ENCODE measurements at places on chromosomes 2 and 18.

DNA sequence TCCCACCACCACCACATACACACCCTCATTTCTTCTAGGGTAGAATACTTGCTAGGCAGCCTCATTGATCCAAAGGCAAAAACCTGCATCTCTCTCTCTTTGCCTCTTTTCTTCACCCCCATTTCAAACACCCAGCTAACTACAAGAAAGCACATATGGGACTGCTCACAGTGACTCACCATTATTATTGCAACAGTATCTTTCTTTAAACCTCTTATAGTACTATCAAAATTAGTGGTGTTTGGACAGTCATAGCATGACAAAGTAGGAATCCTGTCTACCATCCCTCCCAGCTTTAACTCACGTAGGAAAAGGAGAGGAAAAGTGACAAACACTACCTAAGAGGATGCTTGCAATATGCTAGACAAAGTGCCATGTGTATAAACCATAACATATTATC lies 422.5 kb upstream of the CRIM1 start:
- no peak for DNase-seq

DNA sequence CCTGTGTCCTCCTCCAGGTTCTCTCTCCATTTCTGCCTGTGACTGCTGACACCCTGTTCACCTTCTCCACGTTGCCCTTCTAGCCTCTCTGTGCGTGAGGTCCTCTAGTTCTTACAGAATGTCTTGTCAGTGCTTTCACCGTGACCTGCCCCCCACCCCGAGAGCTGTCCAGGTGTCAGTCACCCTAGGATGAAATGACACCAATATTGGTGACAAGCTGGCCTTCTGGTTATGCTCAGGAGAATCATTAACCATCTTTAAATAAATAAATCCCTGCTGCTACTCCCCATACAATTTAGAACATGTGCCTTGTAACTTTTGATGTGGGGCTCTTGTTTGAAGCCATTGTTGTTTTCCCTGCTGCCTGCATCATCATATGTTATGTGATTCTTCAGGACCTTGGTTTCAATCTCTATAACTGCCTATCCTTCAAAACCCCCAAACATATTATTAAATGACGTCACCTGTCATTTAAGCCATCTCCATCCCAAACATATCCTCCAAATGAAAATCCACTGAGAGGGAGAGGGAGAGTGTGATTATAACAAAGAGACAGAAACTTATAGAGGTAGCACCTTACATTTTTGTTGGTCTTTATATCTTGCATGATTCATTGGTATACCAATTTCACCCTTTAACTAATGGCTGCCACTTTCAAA lies 496.3 kb downstream of the PARD3B start:
- peak; percentile 77 for DNase-seq

DNA sequence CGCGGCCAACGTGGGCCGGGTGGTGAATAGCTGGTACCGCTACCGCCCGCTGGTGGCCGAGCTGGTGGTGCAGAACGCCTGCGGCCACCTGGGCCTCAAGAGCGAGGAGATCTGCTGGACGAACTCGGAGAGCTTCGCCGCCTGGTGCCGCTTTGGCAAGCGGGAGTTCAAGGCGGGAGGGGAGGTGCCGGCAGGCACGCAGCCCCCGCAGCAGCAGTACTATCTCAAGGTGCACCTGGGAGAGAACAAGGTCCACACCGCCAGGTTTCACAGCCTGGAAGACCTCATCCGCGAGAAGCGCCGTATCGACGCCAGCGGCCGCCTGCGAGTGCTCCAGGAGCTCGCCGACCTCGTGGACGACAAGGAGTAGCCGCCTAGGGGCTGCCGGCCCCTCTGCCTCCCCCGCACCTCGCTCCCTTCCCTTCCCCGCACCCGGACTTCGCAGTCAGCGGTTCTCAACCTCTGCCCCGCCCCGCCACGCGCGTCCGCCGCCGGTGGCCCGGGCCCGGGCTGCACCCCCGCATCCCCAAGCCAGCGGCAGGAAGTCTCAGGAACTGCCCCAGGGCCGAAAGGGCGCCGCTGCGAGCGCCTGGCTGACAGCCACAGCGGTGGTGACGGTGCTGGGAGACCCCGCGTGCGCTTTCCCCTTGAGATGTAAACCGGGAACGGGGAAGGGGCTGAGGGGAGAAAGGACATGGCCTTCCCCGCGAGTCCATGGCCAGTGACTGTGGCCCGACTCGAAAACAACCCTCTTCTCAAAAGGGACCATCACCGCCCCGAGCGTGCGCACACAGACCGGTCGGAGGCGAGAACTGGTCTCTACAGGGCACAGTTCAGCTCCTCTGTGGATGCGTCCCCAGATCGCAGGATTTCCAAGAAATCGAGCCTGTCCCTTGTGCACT lies 2.2 kb downstream of the LRATD1 start:
- peak; percentile 79 for DNase-seq

GRCh38 chr2:214578442-214578841 lies 167.6 kb downstream of the VWC2L start:
- no peak for DNase-seq

GRCh38 chr2:197327472-197328098 lies 17.0 kb upstream of the ANKRD44 start:
- DNase-seq: no peak

DNA sequence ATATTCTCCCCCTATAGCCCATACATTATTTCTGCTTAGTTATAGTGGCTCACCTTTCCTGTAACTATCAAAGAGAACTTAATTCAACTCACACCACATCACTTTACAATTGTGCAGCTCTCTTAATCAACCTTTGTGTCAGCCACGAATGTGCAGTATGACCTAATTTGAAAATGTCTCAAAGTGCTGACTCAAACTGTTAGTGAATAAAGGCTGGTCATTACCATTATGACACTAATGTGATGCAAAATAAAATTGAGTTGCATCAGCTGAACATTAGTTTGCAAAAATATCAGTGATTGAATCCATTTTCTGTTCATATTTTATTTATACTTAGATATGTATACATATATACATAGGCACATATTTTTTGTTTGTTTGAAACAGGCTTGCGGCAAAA lies 251.8 kb downstream of the MEIS1 start:
- no peak for DNase-seq

DNA sequence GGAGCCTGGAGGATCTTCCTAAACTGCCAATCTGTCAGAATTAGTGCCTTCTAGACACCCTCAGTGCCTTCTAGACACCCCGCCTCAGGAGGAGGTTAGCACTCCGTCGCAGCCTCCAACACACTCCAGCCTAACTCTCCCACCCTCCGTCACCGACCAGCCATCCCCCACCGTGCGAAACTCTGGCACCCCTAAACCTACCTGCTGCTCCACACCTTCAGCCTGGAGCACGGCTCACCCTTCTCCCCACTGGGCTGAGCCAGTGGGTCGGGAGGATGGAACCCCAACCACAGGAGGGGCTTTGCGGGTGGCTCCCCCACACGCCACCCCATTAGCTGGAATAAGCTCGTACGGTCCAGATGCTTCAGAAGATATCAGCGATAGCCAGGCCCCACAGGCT lies 468.9 kb upstream of the HS6ST1 start:
- no peak for DNase-seq

- no peak for DNase-seq
Measured at GRCh38 chr2:190864375-190864774, 16.2 kb upstream of the GLS start.

- DNase-seq: no peak
Measured at GRCh38 chr2:19545507-19545906, 187.1 kb upstream of the OSR1 start.

DNA sequence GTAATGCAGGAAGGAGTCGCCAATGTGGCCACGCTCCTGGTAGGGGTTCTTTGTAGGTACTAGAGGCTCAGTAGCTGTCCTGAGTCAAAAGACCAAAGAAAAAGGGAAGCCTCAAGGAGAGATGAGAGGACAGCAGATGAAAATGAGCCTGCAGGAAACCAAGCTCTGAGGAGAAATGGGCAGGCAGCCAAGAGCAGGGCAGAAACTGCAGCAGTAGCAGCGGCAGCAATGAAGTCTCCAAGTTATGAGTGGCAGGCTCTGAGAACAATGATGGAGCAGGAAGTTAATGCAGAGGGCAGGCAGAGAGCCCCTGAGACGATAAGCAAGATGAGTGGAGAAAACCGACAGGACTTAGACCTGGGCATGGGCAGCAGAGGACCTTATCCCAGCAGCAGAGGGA lies 48.2 kb upstream of the TMEM200C start:
- DNase-seq: no peak

GRCh38 chr2:217795067-217795466 lies 207.7 kb downstream of the TNS1 start:
- DNase-seq: no peak

Measured in NCI-H2227 treated with DMSO at 0.1 percent for 48 hours (cell line).